ENCODE measurements at places on chromosomes 16 and 17. TPM values are rescaled to one million over a fixed set of nuclear protein-coding genes. Genes with fewer than 3 reads are reported as not detected.

GLTPD2 gene
- total RNA-seq = not detected

SLFN12 gene
- total RNA-seq = 6.5 TPM

OTOP3 gene
- total RNA-seq = not detected

RNF43 gene
- total RNA-seq = 2.0 TPM

CES4A gene
- total RNA-seq = 17.2 TPM

GRCh38 chr17:64177311-64178010, 47.5 kb upstream of the ERN1 start:
- no peak for DNase-seq

- DNase-seq = no peak
Measured at GRCh38 chr17:5619088-5619740, 34.9 kb upstream of the NLRP1 start.

DNA sequence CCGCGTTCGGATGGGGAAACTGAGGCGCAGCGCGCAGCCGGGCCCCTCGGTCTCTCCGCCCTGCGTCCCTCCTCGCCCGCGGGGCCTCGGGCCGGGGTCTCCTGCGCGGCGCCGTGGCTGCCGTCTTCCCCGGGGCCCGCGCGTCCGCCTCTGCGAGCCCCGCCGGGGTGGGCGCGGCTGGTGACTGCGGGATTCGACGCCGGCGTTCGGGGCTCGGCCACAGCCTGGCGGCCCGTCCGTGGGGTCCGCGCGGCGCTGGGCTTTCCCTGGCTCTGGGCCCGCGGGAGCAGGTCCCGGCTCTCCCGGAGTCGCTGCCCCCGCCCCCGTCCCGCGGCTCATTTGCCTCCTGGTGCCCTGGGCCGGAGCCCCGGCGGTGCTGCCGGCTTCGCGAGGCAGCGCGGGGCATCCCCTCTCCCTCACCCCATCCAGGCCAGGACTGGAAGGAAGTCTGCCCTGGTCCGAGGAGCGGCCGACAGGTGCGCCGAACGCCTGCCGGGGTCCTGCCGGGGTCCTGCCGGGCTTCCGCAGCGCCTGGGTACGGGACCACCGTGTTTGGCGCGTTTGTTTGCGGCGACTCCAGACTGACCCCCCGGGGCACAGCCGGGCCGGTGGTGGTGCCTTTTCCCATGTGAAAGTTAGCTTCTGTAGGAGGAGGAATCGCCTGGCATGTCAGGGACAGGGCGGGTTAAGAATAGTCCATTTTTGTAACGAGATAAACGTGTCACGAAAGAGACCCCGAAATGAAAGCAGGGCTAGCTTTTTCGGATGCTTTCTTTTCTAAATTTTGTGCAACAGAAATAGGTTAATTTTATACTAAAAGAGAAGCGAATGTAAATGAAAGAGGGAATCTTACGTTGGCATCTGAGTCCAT, 671 bp downstream of the CHMP6 start:
- no peak for DNase-seq

DNA sequence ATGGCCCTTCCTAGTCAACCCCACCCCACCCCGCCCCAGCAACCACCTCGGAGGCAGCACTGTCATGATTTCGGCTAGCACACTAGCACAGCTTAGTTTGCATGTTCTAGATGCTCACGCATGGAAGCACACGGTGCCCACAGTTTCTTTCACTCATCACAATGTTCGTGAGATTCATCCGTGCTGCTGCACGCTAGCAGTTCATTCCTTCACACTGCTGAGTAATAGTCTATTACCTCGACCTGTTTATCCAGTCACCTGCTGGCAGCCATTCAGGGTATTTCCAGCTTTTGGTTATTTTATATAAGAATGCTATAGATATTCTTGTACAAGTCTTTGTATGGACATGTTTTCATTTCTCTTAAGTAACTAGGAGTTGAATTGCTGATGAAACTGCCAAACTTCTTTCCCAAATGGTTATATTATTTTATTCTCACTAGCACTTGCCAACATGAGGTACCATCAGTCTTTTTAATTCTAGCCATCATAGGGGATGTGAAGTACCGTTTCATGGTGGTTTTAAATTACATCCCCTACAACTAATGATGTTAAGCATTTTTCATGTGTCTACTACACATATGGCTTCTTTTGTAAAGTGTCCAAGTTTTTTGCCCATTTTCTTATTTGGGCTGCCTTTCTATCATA, 75.7 kb downstream of the CYTH1 start:
- no peak for DNase-seq

DNA sequence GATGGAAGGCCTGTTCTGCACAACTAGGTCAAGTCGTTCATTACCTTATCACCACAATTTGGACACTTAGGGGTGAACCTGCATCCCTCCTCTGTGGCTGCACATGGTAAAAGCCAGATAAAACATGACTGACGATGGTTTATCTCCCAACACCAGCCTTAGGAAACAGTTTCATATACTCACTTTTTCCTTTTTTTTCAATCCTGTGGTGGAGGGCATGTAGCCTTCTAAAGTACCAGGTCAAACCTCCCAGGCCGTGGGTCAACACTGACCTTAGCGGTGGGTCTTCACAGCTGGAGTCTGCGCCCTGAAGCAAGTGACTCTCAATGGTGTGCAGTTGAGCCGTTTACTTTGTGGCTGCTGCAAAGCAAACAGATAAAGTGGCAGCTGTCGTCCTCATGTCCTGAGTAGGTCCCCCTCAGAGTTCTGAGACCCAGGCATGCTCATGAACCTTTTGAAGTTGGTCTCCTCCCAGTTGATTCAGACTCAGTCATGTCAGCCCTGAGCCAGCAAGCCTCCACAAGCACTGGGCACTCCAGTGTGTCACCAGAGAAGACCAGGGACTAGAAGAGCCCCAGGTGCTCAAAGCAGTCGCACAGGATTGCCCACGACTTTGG, 5.9 kb downstream of the FAHD1 start:
- DNase-seq = no peak

GRCh38 chr17:48484850-48485249, 46.0 kb downstream of the HOXB1 start:
- no peak for DNase-seq

DNA sequence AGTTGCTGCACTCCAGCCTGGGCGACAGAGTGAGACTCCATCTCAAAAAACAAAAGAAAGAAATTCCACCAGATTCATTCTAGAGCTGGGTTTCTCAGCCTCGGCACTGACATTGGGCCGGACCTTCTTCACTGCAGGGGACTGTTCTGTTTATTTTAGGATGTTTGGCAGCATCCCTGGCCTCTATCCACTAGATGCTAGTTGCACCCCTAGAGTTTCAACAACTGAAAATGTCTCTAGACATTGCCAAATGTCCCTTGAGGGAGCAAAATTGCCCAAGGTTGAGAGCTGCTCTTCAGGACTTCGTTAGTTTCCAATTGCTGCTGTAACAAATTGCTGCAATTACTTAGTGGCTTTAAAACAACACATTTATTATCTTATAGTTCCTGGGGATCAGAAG, 7.2 kb downstream of the EEF2K start:
- DNase-seq = no peak

DNA sequence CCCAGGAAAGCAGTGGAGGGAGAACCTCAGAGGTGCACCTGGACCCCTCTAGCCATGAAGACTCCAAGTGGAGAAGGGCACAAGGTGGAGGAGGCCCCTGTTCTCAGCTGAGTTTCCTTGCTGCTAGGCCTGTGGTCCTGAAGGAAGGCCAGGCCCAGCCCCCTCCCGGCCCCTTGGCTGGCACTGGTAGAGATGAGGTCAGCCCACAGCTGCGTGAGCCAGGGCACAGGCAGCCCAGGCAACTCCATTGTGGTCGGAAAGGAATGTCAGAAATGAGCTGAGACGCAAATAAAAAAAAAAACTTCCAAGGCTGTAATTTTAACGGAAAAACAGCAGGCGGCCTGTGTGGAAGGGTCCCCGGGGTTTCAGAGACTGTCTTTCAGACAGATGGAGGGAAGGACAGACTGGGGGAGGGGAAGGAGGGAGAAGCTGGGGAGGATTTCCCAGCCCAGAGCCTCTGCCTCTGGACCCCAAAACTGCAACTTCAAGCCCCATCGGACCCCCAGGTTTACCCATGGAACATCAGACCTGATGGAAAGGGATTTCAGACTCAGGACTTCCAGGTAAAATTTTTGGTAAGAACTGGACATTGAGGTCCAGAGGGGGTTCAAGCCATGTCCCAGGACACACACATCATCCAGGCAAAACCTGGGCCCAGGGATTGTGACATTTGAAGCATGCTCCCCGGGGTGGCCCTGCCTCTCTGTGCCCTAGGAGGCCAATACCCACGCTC, 25.6 kb upstream of the MRPS23 start:
- DNase-seq = no peak

GRCh38 chr17:19570544-19571062, 36.9 kb downstream of the SLC47A1 start:
- no peak for DNase-seq

GRCh38 chr17:55063885-55064874, 95.6 kb downstream of the STXBP4 start:
- no peak for DNase-seq

DNA sequence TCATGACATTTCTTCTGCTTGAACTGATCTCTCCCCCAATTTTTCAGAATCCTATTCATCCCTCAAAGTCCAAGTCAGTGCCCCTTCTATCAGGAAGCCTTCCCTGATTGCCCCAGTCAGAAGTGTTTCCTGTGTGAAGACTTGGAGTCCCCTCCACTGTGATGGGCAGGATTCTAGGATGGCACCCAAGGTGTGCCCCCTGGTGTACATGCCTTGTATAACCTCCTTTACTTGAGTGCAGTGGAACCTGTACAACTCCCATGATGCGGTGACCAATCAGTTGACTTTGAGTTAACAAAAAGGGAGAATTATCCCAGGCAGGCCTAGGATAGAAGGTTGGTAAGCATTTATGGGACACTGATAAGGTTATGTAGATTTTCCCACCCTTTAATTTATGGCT, 23.4 kb downstream of the MYH13 start:
- DNase-seq = no peak

GRCh38 chr17:7977039-7977438, 25.4 kb upstream of the GUCY2D start:
- DNase-seq = no peak

DNA sequence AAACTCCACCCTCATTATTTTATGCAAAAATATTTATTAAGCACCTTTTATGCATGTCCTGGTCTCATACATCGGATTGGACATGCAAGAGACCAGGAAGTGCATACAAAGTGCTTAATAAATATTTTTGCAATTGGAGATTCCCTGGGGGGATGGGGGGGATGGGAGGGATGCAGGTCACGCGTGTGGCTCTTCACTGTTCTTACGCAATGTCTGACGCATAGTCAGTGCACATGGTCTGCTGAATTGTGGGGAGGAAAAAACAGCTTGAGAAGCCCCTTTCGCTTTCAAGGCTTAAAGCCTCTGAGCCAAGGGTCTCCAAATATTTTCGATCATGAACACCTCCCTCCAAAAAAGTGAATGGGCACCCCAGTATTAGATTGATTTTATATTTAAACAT, 96.7 kb upstream of the XYLT1 start:
- no peak for DNase-seq

GRCh38 chr16:57947261-57947660, 23.7 kb downstream of the CNGB1 start:
- no peak for DNase-seq

DNA sequence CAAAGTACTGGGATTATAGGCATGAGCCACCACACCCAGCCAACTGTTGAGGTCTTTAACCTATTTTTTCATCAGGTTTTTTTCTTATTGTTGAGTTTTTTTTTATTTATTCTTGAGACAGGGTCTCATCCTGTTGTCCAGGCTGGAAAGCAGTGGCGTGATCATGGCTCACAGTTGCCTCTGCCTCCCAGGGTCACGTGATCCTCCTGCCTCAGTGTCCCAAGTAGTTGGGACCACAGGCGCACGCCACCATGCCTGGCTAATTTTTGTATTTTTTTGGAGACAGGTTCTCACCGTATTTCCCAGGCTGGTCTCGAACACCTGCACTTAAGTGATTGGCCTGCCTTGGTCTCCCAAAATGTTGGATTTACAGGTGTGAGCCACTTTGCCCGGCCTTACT, 95.9 kb downstream of the BCAS3 start:
- DNase-seq = no peak

DNA sequence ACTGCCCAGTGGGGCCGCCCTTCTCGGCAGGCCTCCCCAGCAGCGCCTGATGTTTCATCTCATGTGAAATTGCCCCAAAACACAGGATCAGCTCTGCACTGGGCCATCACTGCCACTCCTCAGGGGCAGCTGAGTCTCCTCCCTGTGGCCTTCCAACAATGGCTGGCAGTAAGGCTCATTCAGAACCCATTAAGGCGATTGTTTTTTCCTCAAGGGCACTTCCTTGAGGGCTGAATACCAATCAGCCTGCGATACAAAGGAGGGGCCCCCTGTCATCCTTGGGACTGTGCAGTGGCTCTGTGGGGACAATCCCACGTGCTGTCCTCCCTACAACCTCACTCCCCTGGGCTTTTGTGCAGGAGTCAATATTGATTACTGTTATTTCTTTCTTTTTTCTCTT, 47.5 kb downstream of the XYLT1 start:
- no peak for DNase-seq

DNA sequence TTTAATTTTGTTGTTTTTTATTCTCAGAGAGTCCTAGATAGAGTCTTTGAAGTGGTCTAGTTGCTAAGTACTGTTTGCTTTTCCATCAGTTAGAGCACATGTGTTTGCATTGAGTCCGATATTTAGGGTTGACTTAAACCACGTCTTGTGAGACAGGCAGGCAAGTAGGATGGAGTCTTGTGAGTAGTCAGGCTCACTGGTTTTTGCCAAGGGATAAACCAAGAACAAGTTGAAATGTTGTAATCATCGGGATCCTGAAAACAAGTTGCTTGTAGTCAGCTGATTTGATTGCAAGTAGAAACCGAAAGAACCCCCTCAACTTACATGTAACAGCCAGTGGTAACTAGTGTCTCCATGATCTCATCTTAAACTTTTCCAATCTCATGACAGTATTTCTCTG, 17.2 kb downstream of the ATP6V0A1 start:
- DNase-seq = no peak

DNA sequence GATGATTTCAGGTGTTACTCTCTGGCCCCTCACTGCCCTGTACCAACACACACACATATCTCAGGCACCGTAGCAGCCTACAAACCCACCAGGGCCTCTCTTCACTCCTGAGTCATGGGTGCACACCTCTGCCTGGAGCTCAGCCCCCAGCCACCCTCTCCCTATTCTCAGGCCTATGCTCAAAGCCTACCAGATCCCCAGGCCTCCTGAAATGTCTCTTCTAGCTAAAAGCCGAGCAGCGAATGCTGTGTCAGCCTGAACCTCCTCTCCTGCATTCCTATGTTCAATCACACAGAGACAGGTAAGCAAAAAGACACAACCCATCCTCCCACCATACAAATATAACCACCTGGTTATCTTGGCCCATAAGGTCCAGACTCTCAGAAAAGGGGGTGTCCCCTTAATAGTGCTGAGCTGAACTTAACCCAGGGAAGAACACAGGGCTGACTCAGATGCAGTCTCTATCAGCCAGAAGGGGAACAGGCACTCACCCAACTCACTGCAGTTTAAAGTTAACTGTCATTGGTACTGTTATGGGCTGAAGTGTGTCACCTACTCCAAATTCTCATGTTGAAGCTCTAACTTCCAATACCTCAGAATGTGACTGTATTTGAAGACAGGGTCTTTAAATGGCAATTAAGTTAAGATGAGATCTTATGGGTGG, 62.0 kb upstream of the TEKT3 start:
- no peak for DNase-seq

GRCh38 chr16:84574191-84574590, 43.7 kb downstream of the COTL1 start:
- DNase-seq = no peak

All from naive thymus-derived CD4-positive, alpha-beta T cell (primary cell).